B cell (primary cell): ENCODE measurements at places on chromosomes 13 and 19.

- DNase-seq, result no peak
- H3K4me1 ChIP-seq, result no peaks in the 10 kb centered on the region
- no peak overlapping the region for H3K4me3 ChIP-seq
- H3K27ac ChIP-seq, result no peak overlapping the region
Observed at GRCh38 chr19:47691090-47691489, 22.1 kb upstream of the EHD2 start.

- no peak overlapping the region for H3K27ac ChIP-seq
- H3K4me3 ChIP-seq, result no peak overlapping the region
- no peaks in the 10 kb centered on the region for H3K4me1 ChIP-seq
- no peak for DNase-seq
- H3K36me3 ChIP-seq, result no peaks in the 10 kb centered on the region
Observed at GRCh38 chr13:102237230-102237629, 164.6 kb downstream of the FGF14 start.

DNA sequence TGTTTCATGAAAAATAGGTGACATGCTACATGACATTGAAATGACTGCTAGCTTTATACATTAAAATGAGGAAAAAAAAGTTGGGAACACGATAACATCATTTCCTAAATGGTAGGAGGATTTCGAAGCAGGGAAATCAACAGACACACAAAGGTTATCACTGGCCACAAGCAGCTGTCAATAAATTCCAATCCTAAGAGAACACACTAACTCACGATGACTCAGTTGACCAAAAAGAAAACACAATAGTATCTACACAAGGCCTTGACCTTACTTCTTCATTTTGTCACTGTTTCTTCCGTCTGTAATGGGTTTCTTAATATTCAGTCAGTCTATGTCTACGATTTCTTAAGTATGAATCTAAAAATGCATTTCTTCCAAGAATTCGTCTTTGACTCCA, 36.5 kb downstream of the STARD13 start:
- no peaks in the 10 kb centered on the region for H3K27me3 ChIP-seq
- no peaks in the 10 kb centered on the region for H3K36me3 ChIP-seq
- H3K4me3 ChIP-seq, result no peak overlapping the region
- H3K4me1 ChIP-seq, result peaks cover 7% of the 10 kb centered on the region
- H3K27ac ChIP-seq, result no peak overlapping the region

DNA sequence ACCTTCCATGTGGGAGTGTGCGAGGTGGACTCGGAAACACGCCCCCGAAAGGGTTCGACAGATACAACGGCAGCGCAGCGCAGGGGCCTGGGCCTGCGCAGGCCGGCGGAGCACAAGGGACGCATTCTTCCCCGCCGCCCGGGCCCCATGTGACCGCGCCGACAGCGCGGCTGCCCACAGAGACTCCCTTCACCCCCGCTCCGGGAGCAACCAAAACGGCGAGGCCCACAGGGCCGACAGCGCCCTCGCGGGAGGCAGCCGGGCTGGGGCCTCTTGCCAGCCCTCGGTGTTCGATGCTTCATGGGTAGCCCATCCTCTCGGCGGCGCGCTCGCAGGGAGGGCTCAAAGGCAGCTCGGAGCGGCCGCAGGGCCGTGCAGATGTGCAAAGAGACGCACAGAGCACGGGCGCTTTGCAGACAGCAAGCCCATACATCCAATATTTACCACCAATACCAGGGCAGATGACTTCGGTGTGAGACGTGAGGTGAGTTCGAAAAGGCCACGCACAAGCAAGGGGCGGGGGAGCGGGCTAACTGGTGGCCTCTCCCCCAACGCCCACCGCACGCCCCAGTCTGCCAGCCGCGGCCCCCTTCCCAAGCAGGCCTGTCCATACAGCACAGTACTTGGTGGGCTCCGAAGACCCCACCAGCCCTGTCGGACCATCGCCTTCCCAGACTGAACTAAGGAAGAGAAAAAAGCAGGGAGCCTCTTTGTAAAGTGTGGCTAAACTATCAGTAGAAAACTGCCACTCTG, 89.9 kb downstream of the CRYL1 start:
- H3K27ac ChIP-seq, result no peak overlapping the region
- no peaks in the 10 kb centered on the region for H3K27me3 ChIP-seq
- DNase-seq, result no peak
- no peak overlapping the region for H3K4me3 ChIP-seq
- H3K36me3 ChIP-seq, result no peaks in the 10 kb centered on the region
- no peaks in the 10 kb centered on the region for H3K4me1 ChIP-seq
